Colonic mucosa (tissue), 4 donors: ENCODE measurements at places on chromosomes 1 and 21. TPM values are rescaled to one million over a fixed set of nuclear protein-coding genes. Genes with fewer than 3 reads are reported as not detected.

GRCh38 chr1:225418059-225418458 is 9.8 kb downstream of the LBR start:
- DNase-seq, result no peak

OR6K3 gene
- total RNA-seq, result not detected

DNA sequence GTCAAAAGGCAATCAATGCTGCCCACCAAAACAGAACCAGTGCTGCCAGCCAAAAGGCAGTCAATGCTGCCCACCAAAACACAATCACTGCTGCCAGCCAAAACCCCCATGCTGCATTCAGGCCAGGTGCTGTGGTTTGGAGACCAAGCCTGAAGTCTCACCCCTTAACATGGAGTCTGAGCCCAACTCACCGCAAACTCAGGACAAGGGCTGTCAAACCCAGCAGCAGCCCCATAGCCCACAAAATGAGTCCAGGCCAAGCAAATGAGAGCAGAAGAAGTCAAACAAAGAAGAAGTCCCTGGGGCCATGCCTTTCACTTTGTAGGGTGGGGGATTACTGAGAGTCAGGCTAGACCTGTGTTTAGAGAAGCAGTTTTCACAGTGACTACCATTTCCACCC is 6.4 kb downstream of the SMCP start:
- no peak for DNase-seq

DNA sequence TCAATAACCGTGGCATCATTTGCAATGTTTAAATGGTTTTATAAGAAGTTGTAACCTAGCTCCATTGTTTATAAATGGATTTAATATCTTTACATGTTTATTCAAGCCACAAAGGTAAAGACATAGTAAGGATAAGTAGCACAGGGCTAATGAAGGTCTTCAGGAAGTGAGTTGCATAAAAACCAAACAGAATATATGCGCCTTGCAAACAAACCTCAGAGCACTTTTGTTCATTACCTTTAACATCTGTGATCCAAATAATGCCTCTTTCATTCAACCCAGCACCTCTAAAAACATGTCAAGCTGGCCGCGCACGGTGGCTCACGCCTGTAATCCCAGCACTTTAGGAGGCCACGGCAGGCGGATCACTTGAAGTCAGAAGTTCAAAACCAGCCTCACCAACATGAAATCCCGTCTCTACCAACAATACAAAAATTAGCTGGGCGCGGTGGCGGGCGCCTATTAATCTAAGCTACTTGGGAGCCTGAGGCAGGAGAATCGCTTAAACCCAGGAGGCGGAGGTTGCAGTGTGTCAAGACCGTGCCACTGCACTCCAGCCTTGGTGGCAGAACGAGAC is 25.3 kb downstream of the BRINP3 start:
- DNase-seq, result no peak

DNA sequence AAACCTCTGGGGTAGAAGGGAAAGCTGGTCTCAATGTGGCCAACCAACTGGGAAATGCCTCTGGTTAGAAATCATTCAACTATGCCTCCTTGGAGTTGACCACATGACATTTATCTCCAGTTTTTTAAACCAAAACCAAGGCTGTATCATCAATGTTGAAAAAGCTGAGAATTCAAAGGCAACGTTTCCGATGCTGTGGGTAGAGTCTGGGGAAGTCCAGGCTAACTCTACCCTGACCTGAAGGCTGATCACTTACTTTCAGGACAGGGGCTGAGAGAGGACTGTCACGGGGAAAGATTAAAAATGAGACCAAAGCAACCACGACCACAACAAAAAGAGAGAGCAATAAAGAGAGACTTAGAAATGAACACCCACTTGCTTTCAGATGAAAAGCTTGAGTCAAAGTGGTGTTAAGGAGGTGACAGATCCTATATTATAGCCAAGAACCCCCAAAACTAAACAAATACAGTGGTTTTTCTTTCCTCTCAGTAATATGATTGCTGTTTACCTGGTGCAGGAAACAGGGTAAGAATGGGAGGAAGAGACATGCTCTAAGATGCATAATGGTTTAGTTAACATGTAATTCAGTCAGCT is 90.8 kb upstream of the TNFSF4 start:
- no peak for DNase-seq

CR1 gene
- total RNA-seq, result 3.5 TPM

DNA sequence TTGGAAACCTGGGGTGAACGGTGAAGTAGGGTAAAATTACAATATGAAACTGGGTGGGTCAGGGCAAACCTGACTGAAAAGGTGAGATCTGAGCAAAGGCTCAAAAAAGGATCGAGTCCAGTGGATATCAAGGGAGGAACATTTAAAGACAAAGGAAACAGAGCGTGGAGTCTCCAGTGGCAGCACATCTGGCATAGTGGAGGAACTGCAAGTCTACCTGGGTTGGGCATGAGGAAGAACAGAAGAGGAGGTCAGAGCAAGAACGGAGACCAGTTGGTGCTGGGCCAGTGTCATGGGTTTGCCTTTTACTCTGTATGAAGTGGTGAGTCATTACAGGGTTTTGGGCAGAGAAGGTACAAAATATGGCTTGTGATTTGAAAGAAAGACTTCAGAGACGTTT is 163.7 kb downstream of the NTPCR start:
- no peak for DNase-seq

- no peak for DNase-seq
Observed at GRCh38 chr1:229111703-229112319, 159.1 kb upstream of the RAB4A start.

DNA sequence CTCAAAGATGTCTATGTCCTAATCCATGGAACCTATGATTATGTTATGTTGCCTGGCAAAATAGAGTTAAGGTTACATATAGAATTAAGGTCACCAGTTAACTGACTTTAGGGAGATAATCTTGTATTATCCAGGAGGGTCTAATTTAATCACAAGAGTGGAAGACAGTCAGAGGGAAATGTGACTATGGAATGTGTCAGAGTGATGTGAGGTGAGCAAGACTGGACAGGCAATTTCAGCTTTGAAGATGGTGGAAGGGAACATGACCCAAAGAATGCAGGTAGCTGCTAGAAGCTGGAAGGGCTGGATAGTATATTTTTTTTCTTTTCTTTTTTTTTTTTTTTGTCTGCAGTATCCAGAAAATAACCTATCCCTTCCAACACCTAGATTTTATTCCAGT is 241.7 kb upstream of the NEGR1 start:
- DNase-seq, result no peak

- DNase-seq, result no peak
Observed at GRCh38 chr1:244163861-244164510, 112.9 kb downstream of the ZBTB18 start.

GRCh38 chr1:22825486-22826189 is 115.0 kb downstream of the EPHB2 start:
- DNase-seq, result no peak
